ENCODE measurements at places on chromosomes 11 and 22. TPM values are rescaled to one million over a fixed set of nuclear protein-coding genes. Genes with fewer than 3 reads are reported as not detected.

CXCR5 gene
- total RNA-seq: 0.18 TPM

HORMAD2 gene
- total RNA-seq: not detected

NELL1 gene
- total RNA-seq: not detected

OSBPL5 gene
- 11.0 TPM for total RNA-seq

PYGM gene
- total RNA-seq: 4.7 TPM

TEX12 gene
- total RNA-seq: not detected

PAX6 gene
- not detected for total RNA-seq

IRAG1 gene
- not detected for total RNA-seq

RTCB gene
- 60.2 TPM for total RNA-seq

DDTL gene
- not detected for total RNA-seq

NLRP14 gene
- total RNA-seq: 0.08 TPM

C1QTNF5 gene
- not detected for total RNA-seq

DNA sequence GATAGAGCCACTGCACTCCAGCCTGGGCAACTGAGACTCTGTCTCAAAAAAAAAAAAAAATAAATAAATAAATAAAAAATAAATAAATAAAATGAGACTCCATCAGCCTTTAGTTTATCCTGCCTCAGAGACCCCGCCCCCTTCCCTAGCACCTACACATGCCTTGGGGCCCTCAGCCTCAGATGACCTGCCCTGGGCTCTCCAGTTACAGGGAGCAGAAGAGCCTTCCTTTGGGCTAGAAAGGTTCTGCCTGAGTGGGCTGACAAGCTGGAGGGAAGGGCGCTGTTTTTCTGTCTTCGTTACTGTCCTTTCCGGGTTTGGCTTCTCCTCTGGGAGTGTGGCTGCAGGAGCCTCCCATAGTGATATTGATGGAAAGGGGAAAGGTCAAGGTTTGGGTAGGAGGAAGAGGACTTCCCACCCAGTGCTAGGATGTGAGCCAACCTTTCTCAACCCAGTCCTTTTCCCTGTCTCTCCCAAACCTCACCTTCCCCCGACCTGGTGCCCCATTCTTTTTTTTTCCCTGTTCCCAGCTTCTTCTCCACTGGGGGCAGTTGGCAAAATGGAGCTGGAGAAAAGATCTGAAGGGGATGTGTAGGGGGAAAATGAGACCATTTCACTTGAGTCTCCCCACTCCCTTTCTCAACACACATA is 1.5 kb upstream of the SF3B2 start:
- peaks cover 11% of the 10 kb centered on the region for H3K27me3 ChIP-seq
- peaks cover 37% of the 10 kb centered on the region for H3K4me1 ChIP-seq
- DNase-seq: no peak
- peaks cover 28% of the 10 kb centered on the region for H3K36me3 ChIP-seq
- H3K27ac ChIP-seq: peak overlapping the region; percentile 82

- no peaks in the 10 kb centered on the region for H3K27me3 ChIP-seq
- H3K36me3 ChIP-seq: peaks cover 14% of the 10 kb centered on the region
- H3K27ac ChIP-seq: no peak overlapping the region
- H3K4me3 ChIP-seq: no peak overlapping the region
- DNase-seq: no peak
Observed at GRCh38 chr11:110471371-110471770, 41.6 kb downstream of the FDX1 start.

GRCh38 chr11:83523676-83524075 is 237.5 kb upstream of the CCDC90B start:
- H3K27ac ChIP-seq: no peak overlapping the region
- DNase-seq: no peak
- H3K4me1 ChIP-seq: no peaks in the 10 kb centered on the region
- no peak overlapping the region for H3K4me3 ChIP-seq
- H3K36me3 ChIP-seq: no peaks in the 10 kb centered on the region
- no peaks in the 10 kb centered on the region for H3K27me3 ChIP-seq

DNA sequence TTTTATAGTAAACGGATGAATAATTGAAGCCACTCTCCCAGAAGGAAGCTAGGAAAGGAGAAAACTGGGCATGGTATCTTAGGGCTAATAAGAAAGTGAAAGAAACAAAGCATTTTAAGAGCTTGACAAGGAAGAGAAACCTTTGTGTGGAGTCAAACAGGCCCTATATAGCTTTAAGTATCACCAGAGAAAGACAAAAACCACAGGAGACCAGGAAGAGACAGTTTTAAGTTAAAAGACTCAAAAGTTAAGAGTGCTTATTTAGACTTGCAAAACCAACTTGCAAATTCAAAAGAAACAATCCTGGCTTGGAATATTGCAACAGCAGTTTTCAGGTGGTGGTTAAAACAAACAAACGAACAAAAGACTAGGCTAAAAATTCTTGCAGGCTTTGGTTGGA is 3.4 kb downstream of the PAK1 start:
- H3K27ac ChIP-seq: peak overlapping the region; percentile 7
- peaks cover 29% of the 10 kb centered on the region for H3K27me3 ChIP-seq
- DNase-seq: no peak

DNA sequence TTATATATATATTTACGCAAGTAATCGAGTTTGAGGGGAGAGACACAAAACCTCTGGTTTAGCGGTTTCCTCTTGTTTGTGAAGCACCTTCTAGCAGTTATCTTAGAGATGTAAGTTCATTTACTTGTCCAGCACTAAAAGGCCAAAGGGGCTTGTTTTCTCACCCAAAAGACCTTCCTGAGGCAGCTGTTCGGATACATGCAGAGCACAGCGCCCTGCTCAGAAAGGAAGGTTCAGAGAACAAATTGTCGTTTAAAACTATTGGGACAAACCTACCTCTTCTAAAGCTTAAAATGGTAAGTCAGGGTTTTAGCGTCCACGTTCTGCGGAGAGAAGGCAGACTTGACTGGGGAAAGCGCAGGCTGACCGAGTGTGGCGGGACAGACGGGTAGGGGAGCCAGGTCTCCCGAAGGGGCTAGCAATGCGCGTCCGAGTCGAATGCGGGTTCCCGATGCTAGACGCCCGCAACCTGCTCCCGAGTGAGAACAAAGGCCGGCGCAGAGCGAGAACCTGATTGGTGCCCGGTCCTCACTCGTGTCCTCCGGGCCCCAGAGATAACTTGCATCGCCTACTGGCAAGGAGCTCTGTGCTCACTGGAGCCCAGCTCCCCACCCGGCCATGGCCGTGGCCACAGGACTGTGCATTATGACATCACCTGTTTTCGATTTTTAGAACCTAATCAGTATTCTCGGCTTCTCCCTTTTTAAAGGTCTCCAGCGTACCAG is 1.0 kb upstream of the SESN3 start:
- H3K4me3 ChIP-seq: no peak overlapping the region
- peaks cover 2% of the 10 kb centered on the region for H3K27me3 ChIP-seq
- peak; percentile 79 for DNase-seq
- peaks cover 9% of the 10 kb centered on the region for H3K36me3 ChIP-seq

DNA sequence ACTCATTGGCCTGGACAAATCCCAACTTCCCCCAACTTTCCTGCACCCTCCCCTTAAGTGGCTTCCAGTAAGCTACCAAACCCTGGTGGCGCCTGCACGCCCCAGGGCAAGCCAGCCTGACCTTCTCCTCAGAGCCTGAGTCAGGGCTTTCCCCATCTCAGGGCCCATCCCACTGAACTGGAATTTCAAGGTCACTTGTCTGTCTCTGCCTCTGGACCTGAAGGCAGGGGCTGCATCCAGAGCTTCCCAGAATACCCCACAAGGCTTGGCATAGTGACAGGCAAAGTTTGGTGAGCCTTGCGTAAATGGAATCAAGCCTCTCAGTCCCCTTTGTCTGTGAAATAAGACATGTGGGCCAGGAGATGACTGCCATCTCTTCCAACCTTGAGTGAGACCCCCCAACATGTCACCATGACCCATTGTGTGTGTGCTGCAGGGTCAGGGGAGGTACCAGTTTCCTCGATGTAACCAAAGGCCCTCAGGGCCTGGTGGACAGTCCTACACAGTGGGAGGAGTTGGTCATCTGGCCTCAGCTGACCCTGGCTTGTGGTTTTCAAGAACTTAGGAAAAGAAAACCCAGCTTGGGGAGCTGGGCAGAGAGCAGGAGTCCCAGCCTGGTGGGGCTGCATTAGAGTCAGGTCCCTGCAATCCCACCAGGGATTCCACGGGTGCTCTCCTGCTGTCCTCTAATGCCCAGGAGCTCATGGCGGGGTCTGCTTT is 8.9 kb downstream of the ALX4 start:
- no peak for DNase-seq
- no peak overlapping the region for H3K27ac ChIP-seq
- H3K27me3 ChIP-seq: peaks cover 48% of the 10 kb centered on the region

DNA sequence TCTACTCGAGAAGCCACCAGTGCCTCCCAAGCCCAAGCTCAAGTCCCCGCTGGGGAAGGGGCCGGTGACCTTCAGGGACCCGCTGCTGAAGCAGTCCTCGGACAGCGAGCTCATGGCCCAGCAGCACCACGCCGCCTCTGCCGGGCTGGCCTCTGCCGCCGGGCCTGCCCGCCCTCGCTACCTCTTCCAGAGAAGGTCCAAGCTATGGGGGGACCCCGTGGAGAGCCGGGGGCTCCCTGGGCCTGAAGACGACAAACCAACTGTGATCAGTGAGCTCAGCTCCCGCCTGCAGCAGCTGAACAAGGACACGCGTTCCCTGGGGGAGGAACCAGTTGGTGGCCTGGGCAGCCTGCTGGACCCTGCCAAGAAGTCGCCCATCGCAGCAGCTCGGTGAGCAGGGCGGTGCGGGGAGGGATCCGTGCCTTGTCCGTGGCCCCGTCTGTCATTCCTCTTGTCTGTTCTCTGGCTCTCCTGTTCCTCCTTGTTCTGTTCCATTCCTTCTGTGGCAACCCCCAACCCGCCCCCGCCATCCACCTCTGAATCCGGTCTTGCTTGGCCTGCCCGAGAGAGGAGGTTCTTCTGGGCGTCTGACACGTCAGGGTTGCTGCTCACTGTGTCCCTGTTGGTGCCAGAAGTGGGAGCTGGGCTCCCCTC is 15.8 kb upstream of the ACR start:
- H3K27me3 ChIP-seq: no peaks in the 10 kb centered on the region
- DNase-seq: no peak
- no peaks in the 10 kb centered on the region for H3K36me3 ChIP-seq

- H3K4me1 ChIP-seq: no peaks in the 10 kb centered on the region
- H3K36me3 ChIP-seq: no peaks in the 10 kb centered on the region
- H3K4me3 ChIP-seq: no peak overlapping the region
- H3K27me3 ChIP-seq: no peaks in the 10 kb centered on the region
Observed at GRCh38 chr11:17816232-17816931, 81.8 kb downstream of the KCNC1 start.

GRCh38 chr22:40250608-40251007 is 72.9 kb downstream of the TNRC6B start:
- no peak overlapping the region for H3K4me3 ChIP-seq
- no peak overlapping the region for H3K27ac ChIP-seq
- peaks cover 43% of the 10 kb centered on the region for H3K4me1 ChIP-seq

- H3K4me1 ChIP-seq: no peaks in the 10 kb centered on the region
- no peak overlapping the region for H3K4me3 ChIP-seq
- no peak for DNase-seq
- peaks cover 9% of the 10 kb centered on the region for H3K27me3 ChIP-seq
Observed at GRCh38 chr11:17683377-17684161, 35.8 kb upstream of the MYOD1 start.

- H3K4me3 ChIP-seq: no peak overlapping the region
- peaks cover 9% of the 10 kb centered on the region for H3K27me3 ChIP-seq
- H3K36me3 ChIP-seq: no peaks in the 10 kb centered on the region
- no peak overlapping the region for H3K27ac ChIP-seq
- DNase-seq: no peak
- H3K4me1 ChIP-seq: no peaks in the 10 kb centered on the region
Observed at GRCh38 chr11:9029422-9029821, 25.6 kb upstream of the NRIP3 start.

DNA sequence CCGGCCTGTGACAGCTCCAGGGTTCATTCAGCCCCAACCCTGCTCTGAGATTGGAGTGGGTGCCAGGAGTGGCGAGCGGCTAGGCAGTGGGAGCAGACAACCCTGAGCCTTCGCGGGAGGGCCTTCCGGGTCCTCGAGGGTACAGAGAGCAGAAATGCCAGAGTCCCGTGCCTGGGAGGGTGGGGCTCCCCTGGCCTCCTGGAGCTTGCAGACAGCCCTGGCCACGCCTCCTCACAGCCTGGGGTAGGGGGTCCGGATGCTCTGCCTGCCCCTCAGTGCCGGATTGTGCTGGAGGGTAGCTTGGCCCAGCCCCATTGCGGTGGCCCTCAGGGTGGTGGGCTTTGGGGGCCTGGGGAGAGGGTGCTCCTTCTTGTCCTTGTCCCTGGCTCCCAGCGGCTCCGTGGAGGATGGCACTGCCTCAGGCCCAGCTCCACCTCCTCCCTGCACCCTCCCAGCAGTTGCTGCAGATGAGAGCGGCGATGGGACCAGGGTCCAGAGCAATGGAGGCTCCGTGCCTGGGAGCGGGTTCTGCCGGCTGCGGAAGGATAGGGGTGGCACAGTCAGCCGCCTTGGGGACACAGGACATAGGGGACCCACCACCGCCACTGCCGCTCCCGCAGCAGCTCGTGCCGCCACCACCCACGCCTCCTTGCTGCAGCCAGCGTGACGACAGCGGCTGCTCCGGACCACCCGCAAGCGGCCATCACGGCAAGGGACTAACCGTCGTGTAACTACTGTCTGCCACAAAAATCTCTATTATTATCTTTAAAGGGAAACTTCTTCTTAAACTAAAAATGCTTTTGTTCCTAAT is 34.9 kb upstream of the OR10G7 start:
- H3K27ac ChIP-seq: no peak overlapping the region
- peaks cover 7% of the 10 kb centered on the region for H3K4me1 ChIP-seq
- peak overlapping the region; percentile 40 for H3K4me3 ChIP-seq
- DNase-seq: no peak
- peaks cover 23% of the 10 kb centered on the region for H3K27me3 ChIP-seq

GRCh38 chr22:48197189-48197690 is 1434.8 kb downstream of the TBC1D22A start:
- H3K27me3 ChIP-seq: peaks cover 2% of the 10 kb centered on the region
- no peak overlapping the region for H3K27ac ChIP-seq
- H3K4me3 ChIP-seq: no peak overlapping the region
- DNase-seq: no peak
- no peaks in the 10 kb centered on the region for H3K36me3 ChIP-seq
- no peaks in the 10 kb centered on the region for H3K4me1 ChIP-seq

DNA sequence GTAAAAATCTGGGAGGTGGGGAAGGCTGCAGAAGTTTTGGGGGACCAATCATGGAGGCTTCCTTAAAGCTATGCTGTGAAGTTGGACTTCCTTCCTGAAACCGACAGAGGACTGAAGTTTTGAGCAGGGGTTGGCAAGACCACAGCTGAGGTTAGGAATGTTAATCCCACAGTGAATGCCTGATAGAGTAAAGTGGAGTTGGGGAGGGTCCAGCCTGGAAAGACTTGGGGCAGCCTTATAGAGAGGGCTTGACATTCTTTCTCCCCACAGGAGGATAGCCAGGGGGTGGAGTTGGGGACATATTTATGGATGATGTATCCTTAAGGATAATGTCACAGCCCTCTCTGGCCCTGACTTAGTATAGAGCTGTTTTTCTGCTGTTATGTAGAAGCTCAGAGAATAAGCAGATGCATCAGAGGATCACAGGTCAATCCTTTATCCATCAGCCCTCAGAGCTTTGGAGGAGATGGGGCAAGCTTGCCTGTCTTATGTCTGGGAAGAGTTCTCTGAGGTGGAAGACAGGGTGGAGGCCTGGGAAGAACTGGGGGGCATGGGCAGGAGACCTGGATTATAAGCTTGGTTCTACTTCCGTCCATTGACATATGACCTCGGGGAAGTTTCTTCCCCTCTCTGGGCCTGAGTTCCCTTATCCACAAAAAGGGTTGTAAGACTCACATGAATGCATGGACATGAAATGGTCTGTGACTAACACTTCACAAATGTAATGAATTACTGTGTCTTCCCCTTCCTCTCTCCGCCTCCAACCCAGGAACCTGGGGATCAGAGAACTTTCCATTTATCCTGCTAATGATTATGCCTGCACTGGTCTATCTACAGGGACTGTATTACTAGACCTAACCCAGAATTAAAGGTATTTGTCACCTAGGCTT is 317.8 kb downstream of the MIAT start:
- no peaks in the 10 kb centered on the region for H3K4me1 ChIP-seq
- H3K4me3 ChIP-seq: no peak overlapping the region
- no peaks in the 10 kb centered on the region for H3K27me3 ChIP-seq
- DNase-seq: no peak
- no peak overlapping the region for H3K27ac ChIP-seq

All from activated CD8-positive, alpha-beta T cell treated with anti-CD3 and anti-CD28 coated beads, Interleukin-2, amount 10 ng/mL, durations not matched to agents 7 days and 5 days (primary cell).